Spleen (tissue), 13 donors: ENCODE measurements at places on chromosomes 4 and X. TPM values are rescaled to one million over a fixed set of nuclear protein-coding genes. Genes with fewer than 3 reads are reported as not detected.

Gene FAM9C
- 10.5 TPM for polyA plus RNA-seq

Gene CXCL3
- 2.3 TPM for polyA plus RNA-seq

Gene RPL9
- polyA plus RNA-seq = 3,705 TPM

Gene GAGE12E
- not detected for polyA plus RNA-seq

Gene PTPN13
- 0.59 TPM for polyA plus RNA-seq

Gene ERVMER34-1
- polyA plus RNA-seq = 0.09 TPM

Gene HS3ST1
- 4.7 TPM for polyA plus RNA-seq

Gene TBC1D9
- 11.6 TPM for polyA plus RNA-seq

Gene GRPR
- polyA plus RNA-seq = not detected

Gene ZNF157
- polyA plus RNA-seq = 0.20 TPM

Gene SRPX2
- 3.7 TPM for polyA plus RNA-seq

Gene MID1
- polyA plus RNA-seq = 0.24 TPM

Gene PF4V1
- polyA plus RNA-seq = 0.67 TPM

Gene MEPE
- not detected for polyA plus RNA-seq

Gene PAGE1
- not detected for polyA plus RNA-seq

Gene TLR2
- polyA plus RNA-seq = 9.5 TPM
